ENCODE measurements at places on chromosomes 1 and 21.

- no peak for DNase-seq
These were observed 69.2 kb downstream of the DTL start for GRCh38 chr1:212104586-212105325.

DNA sequence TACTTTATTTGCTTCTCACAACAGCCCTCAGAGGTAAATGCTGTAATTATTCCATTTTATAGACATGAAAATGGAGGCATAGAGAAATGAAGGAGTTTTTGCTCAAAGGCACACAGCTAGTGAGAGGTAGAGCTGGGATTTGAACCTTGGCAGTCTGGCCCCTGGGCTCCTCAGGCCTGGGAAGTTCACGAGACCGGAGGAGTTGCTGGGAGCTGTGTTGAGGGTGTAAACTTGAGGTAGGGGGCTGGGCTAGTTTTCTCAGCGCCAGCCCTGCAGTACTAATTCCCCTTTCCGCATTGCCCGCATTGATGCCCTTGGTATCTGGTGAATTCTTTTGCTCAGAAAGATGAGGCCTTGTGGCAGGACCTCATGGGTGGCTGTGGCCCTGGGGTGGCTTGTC lies 73.3 kb downstream of the PTPRU start:
- no peak for DNase-seq

- no peak for DNase-seq
These were observed 9.6 kb downstream of the FHAD1 start for GRCh38 chr1:15256584-15256983.

GRCh38 chr1:47865881-47866535 lies 131.2 kb downstream of the TRABD2B start:
- no peak for DNase-seq

GRCh38 chr21:37940691-37941090 lies 24.4 kb upstream of the KCNJ6 start:
- DNase-seq = no peak

DNA sequence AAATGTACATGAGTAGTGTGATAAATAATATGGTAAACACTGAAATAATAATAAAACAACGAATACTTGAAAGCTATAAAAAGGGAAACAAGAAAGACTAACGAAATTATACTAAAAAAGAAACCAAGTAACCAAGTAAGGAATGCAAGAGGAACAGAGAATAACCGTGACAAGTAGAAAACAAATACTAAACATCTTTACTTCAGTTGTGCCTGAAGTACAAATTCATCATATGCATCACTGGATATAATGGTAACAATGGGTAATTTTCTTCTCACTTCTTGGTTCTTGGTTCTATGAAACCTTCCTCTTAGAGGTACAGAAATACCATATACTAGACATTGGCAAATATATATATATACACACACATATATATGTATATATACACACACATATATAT lies 1093.6 kb upstream of the B3GALT2 start:
- DNase-seq = no peak

Measured in activated B cell treated with CpG ODN at 0.5 μM for 24 hours (primary cell).